Activated naive CD4-positive, alpha-beta T cell treated with anti-CD3 and anti-CD28 coated beads for 36 hours (primary cell): ENCODE measurements at places on chromosomes 2 and 18. TPM values are rescaled to one million over a fixed set of nuclear protein-coding genes. Genes with fewer than 3 reads are reported as not detected.

XDH gene
- total RNA-seq = not detected

HDHD2 gene
- 32.8 TPM for total RNA-seq

ANKRD53 gene
- total RNA-seq = 0.24 TPM

HNMT gene
- not detected for total RNA-seq

MYO1B gene
- total RNA-seq = 39.2 TPM

SNED1 gene
- total RNA-seq = 0.60 TPM

MRO gene
- total RNA-seq = not detected

IL36G gene
- not detected for total RNA-seq

ZBTB7C gene
- not detected for total RNA-seq

TWIST2 gene
- not detected for total RNA-seq

UGT1A4 gene
- not detected for total RNA-seq

DCTN1 gene
- 61.7 TPM for total RNA-seq

CDH20 gene
- not detected for total RNA-seq

PNPT1 gene
- 54.1 TPM for total RNA-seq

NEB gene
- total RNA-seq = 0.14 TPM

CREG2 gene
- total RNA-seq = not detected

ATF2 gene
- total RNA-seq = 48.0 TPM

MYO7B gene
- total RNA-seq = 0.41 TPM

RTP5 gene
- total RNA-seq = not detected

SKOR2 gene
- total RNA-seq = not detected

RIT2 gene
- total RNA-seq = not detected

ANKRD30BL gene
- total RNA-seq = not detected

TDRD15 gene
- total RNA-seq = not detected

TUBB8B gene
- not detected for total RNA-seq

METTL8 gene
- total RNA-seq = 34.5 TPM

IL18RAP gene
- 15.1 TPM for total RNA-seq

GTF3C2 gene
- total RNA-seq = 62.9 TPM

DUSP11 gene
- 24.4 TPM for total RNA-seq

DCDC2C gene
- not detected for total RNA-seq

PLGLB2 gene
- 0.10 TPM for total RNA-seq

PAIP2B gene
- total RNA-seq = 3.2 TPM

LTBP1 gene
- 0.14 TPM for total RNA-seq

ZNF385B gene
- not detected for total RNA-seq

CD8A gene
- 1.3 TPM for total RNA-seq

TLX2 gene
- 0.10 TPM for total RNA-seq

ANKMY1 gene
- total RNA-seq = 17.4 TPM

IL1R2 gene
- 10.5 TPM for total RNA-seq

RNF25 gene
- total RNA-seq = 9.6 TPM

SP100 gene
- 145 TPM for total RNA-seq

CRYBA2 gene
- total RNA-seq = not detected

STK11IP gene
- 32.1 TPM for total RNA-seq

CCDC85A gene
- total RNA-seq = not detected

TUBB6 gene
- total RNA-seq = 2.7 TPM

DSC2 gene
- not detected for total RNA-seq

KCNK3 gene
- not detected for total RNA-seq

KRTCAP3 gene
- 5.0 TPM for total RNA-seq

KATNAL2 gene
- total RNA-seq = 0.52 TPM

SERPINB13 gene
- total RNA-seq = not detected

LIMS4 gene
- total RNA-seq = 1.1 TPM

ALPP gene
- total RNA-seq = not detected

COL3A1 gene
- total RNA-seq = not detected

LDLRAD4 gene
- total RNA-seq = 21.3 TPM

POTEI gene
- not detected for total RNA-seq

PRLH gene
- total RNA-seq = not detected

RGPD4 gene
- 0.19 TPM for total RNA-seq
